ENCODE measurements at places on chromosomes 2 and 18.

DNA sequence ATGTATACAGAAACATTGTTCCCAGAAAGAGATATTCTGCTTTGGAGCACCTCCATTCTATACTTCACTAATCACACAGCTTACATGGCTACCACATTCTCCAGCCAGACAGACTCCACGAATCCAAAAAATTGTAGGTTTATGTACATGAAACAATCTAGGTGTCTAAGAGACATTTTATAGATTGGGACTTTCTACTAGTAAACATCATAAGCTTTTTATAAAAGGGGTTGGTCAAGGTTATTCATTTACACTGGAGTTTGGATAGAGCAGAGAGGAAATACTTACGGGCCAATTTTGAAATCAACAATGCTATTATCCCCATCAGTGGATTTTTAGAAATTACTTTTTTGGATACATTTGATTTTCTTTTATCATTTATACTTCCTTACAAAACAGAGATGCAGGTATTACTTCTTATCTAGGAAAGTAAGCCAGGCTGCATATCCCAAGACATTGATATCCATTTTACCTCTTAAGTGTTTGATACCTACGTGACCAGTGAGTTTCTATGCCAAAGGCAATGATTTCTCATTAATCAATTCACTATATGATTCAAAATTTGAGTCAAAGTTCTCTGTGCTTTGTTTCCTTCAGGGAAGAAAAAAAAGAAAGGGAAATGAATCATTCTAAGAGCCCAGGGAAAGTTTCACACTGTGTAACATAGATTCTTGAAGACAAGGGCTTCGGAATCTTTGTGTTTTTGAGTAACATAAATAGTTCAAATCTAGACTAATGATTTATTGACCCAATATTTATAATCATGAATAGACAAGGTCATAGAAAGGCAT, 140.5 kb downstream of the PTH2R start:
- no peak for DNase-seq

GRCh38 chr2:233090879-233091278, 30.7 kb downstream of the INPP5D start:
- DNase-seq, result no peak

- no peak for DNase-seq
These were observed 82.1 kb upstream of the POMC start for GRCh38 chr2:25250331-25251070.

- DNase-seq, result no peak
These were observed 34.2 kb upstream of the NPAS2 start for GRCh38 chr2:100785626-100786296.

DNA sequence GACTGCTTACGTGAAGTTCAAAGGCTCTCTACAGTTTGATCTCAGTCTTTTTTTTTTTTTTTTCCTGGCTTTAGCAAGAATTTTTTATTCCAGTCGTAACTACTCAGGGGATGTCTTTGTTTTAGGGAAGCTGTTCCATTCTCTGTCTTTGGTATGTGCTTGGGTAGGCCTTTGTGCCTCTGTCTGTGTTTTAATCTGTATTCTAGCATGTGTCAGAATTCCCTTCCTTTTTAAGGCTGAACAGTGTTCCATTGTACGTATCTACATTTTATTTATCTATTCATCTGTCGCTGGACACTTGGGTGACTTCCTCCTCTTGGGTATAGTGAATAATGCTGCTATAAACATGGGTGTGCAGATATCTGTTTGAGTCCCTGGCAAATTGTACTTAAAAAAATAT, 42.6 kb downstream of the MYO1B start:
- DNase-seq, result no peak

GRCh38 chr2:25265802-25266201, 75.9 kb downstream of the DNMT3A start:
- DNase-seq, result peak; percentile 51

DNA sequence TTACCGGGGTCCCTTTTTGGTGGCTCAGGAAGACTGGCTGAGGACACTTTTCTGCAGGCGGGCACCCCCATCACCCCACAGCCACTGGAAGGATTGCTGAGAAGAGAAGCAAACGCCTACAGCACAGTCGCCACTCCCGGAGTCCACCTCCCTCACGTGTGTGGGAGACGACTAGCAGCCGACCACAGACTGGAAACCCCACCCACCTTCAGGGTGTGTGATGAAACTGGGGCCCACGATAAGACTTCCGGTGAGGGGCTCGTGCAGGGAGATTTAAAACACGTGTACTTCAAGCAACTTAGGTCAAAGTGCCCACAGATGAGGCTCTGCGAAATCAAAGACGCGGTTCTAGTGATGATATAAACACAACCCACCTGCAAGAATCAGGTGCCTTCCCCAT, 26.3 kb downstream of the MBP start:
- DNase-seq, result peak; percentile 48

- DNase-seq, result no peak
These were observed 32.6 kb downstream of the GALM start for GRCh38 chr2:38698467-38699003.

DNA sequence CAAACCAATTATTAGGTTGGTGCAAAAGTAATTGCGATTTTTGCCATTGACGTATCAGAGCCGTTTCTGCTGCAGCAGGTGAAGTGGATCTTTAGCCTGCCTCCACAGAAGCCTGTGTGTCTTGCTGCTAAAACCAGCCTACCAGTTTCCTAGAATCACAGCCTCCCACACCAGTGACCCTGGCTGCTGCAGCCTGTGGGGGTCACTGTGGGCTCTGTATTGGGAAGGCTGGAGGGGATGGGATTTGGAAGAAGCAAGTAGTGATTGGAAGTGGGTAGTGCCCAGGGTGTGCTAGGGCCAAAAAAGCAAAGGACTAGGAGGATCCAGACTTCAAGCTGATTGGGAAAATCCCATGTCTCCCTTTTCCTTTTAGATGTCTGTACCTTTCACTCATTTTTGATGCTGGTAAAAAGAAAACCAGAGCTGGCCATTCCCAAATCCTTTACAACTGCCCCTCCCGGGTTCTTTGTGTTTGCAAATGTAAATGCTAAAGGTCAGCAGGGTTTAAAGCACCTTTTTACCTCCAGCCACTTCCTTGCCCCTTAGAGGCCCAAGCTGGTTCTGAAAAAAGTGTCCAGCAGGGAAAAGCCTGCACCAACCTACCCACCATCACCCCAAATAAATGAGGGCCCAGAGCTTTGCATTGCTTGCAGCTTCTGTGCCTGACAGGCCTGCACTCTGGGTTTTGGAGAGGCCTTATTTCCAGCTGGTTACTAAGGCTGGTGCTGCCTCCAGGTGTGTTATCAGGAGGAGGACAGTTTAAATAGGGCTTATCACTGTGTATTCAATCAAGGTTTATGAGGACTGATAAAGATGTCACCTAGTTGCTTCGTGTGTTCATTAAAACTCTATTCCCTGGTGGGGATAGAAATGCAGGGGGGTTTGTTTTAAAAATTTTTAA, 172.0 kb downstream of the MIB1 start:
- DNase-seq, result no peak
